Cardiac muscle cell (in vitro differentiated cells and primary cell): ENCODE measurements at places on chromosomes 7 and 10.

DNA sequence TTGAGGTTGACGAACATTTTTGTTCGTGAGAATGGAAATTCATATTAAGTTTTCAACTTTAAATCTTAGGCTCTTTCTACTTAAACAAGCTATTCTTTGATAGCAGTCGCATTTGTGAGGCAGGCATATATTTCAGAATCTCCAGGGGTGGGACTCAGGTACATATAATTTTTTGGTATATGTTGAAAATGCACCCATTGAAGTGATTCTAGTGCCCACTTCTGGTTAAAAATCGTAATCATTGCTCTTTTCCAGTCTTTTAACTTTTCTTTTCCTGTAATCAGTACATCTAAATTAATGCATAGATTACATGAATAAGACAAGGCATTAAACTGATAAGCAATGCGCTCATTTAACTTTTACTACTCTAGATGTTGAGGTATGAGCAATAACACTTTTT lies 67.8 kb downstream of the ZNRF2 start:
- DNase-seq = no peak

- no peak for DNase-seq
These were observed 723.4 kb downstream of the PARD3 start for GRCh38 chr10:34091635-34092195.

GRCh38 chr7:5450549-5451327 lies 27.1 kb upstream of the TNRC18 start:
- DNase-seq = peak; percentile 78

- DNase-seq = no peak
These were observed 149.3 kb upstream of the SHH start for GRCh38 chr7:155961241-155962190.

- no peak for DNase-seq
These were observed 6.8 kb downstream of the MET start for GRCh38 chr7:116678780-116679179.

GRCh38 chr7:89605362-89605761 lies 548.9 kb upstream of the STEAP1 start:
- DNase-seq = no peak

GRCh38 chr10:42111661-42112330 lies 526.6 kb downstream of the ZNF33B start:
- no peak for DNase-seq

DNA sequence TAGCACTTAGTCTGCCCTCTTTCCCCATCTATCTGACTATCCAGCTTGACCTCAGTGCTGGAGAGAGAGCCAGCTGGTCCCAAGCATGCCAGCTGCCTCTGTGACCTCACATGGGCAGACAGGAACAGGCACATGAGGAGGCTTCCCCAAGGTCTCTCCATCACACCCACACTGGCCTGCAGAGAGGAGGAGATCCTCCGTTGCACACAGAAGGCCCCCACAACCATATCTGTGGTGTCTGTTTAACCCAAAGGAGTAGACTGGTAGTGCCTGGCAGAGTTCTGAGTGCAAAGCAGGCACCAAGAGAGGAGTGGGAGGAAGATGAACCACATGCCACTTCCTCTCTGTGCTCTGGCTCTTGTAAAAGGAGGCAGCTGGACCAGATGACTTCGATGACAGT lies 4.8 kb upstream of the ANK3 start:
- no peak for DNase-seq

- DNase-seq = no peak
These were observed 194.4 kb upstream of the C7orf33 start for GRCh38 chr7:148395990-148396716.

DNA sequence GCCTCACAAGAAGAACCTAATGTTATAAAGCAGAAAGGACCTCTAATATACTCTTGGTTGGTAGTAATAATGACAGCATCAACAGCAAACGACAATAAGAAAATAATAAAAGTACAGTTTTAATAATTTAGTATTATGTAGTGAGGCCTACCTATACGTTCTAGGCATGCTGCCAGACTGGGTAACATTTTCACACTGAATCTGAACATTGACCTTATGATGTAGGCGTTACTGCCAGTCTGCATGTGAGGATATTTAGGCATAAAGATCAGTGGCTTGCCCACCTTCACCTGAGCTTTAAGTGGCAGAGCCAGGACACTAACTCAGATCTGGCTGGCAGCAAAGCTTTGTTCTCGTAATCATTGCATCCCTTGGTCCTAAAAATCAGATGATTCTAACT lies 2.5 kb downstream of the FGL2 start:
- no peak for DNase-seq
